Activated T-helper 1 cell treated with anti-CD3 and anti-CD28 coated beads, Interleukin-12 subunit alpha, Interleukin-12 subunit beta, Interleukin-2, Interleukin-4 antibody, amounts not matched to agents 30 ng/mL and 10 ng/mL and 1 ng/mL, durations not matched to agents 14 hours and 24 hours and 36 hours (primary cell): ENCODE measurements at places on chromosomes 2 and 18. TPM values are rescaled to one million over a fixed set of nuclear protein-coding genes. Genes with fewer than 3 reads are reported as not detected.

DNA sequence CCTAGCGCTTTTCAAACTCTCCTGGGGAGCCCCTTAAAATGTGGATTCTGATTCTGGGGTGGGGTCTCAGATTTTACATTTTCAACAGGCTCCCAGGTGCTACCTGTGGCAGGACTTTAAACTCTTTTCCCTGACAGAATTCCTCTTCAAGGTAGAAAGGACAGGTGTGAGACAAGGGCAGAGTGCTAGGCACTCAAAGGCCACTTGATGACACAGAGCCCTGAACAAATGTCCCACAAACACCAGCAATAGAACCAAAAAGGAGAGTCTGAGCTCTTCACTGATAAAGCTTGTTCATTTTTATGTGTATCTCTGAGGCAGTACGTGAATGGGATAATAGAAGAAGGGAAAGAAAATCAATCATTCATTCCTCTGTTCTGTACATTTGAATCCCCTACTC is 77.7 kb upstream of the PELI1 start:
- H3K27me3 ChIP-seq = no peaks in the 10 kb centered on the region
- no peak overlapping the region for H3K27ac ChIP-seq
- H3K4me3 ChIP-seq = no peak overlapping the region

GRCh38 chr2:202060218-202060617 is 12.8 kb upstream of the KIAA2012 start:
- peaks cover 21% of the 10 kb centered on the region for H3K27me3 ChIP-seq
- no peaks in the 10 kb centered on the region for H3K4me1 ChIP-seq
- no peak overlapping the region for H3K4me3 ChIP-seq
- no peak overlapping the region for H3K27ac ChIP-seq

DNA sequence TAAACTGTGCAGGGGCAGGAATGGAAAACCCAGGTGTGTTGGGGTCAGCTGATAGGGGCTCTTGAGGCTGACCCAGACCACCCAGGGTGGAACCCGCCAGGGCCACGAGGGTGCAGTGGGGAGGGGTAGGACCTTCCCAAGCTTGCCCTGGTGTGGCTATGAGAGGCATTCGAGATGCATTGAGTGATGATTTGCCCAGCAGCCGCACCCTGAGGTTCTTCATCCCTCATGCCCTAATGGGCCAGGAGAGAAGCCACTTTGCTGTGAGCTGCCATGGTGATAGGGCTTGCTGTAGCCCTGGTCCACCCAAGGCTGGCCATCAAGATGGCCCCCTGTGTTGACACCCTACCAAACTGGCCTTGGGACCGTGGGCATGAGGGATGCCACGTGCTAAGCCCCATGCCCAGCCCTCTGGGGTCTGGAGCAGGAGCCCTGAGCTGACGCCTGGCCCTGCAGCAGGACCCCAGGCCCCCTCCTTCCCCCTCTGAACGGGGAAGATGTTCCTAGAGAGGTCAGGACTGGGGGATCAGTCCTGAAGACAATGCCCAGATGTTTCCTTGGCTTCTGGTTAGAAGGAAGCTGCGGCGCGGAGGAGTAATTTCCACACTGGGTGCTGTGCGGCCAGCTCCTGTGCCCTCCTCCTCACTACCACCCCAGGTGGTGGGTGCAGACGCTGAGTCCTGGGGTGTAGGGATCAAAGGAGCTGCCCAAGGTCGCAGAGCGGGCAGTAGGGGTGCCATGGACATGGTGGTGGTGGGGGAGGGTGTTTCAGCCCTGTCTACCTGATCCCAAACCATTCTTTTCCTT is 122.5 kb upstream of the HDAC4 start:
- H3K4me3 ChIP-seq = no peak overlapping the region
- no peak for DNase-seq
- H3K36me3 ChIP-seq = no peaks in the 10 kb centered on the region
- H3K27me3 ChIP-seq = peaks cover 11% of the 10 kb centered on the region
- no peak overlapping the region for H3K27ac ChIP-seq
- H3K4me1 ChIP-seq = no peaks in the 10 kb centered on the region

GRCh38 chr2:195304310-195304709 is 352.7 kb upstream of the SLC39A10 start:
- H3K4me3 ChIP-seq = no peak overlapping the region
- no peak overlapping the region for H3K27ac ChIP-seq
- DNase-seq = no peak
- H3K27me3 ChIP-seq = peaks cover 3% of the 10 kb centered on the region
- no peaks in the 10 kb centered on the region for H3K36me3 ChIP-seq

- H3K36me3 ChIP-seq = no peaks in the 10 kb centered on the region
- H3K27ac ChIP-seq = peak overlapping the region; percentile 1
- peaks cover 16% of the 10 kb centered on the region for H3K4me1 ChIP-seq
- peak overlapping the region; percentile 15 for H3K4me3 ChIP-seq
- peaks cover 3% of the 10 kb centered on the region for H3K27me3 ChIP-seq
These were observed 105.1 kb downstream of the TPO start for GRCh38 chr2:1518331-1518803.

DNA sequence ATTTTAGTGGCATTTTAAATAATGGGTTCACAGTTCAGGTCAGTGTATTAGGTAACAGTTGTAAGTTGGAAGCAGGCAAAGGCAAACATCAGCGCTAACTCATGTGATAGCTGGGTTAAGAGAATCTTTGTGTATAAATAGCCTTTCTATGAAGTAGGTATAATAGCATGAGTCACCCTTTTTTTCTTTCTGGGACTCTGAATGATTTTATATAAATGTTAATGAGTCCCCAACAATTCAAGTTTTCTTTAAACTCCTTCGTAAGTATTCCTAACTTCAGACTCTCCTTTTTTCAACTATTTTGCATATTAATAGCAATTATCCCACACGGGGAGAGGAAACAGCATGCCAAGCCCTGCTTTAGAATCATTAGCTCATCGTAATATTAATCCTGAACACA is 384.3 kb downstream of the PIK3C3 start:
- no peak overlapping the region for H3K27ac ChIP-seq
- DNase-seq = no peak
- H3K4me3 ChIP-seq = no peak overlapping the region
- H3K27me3 ChIP-seq = no peaks in the 10 kb centered on the region
- H3K36me3 ChIP-seq = no peaks in the 10 kb centered on the region

DNA sequence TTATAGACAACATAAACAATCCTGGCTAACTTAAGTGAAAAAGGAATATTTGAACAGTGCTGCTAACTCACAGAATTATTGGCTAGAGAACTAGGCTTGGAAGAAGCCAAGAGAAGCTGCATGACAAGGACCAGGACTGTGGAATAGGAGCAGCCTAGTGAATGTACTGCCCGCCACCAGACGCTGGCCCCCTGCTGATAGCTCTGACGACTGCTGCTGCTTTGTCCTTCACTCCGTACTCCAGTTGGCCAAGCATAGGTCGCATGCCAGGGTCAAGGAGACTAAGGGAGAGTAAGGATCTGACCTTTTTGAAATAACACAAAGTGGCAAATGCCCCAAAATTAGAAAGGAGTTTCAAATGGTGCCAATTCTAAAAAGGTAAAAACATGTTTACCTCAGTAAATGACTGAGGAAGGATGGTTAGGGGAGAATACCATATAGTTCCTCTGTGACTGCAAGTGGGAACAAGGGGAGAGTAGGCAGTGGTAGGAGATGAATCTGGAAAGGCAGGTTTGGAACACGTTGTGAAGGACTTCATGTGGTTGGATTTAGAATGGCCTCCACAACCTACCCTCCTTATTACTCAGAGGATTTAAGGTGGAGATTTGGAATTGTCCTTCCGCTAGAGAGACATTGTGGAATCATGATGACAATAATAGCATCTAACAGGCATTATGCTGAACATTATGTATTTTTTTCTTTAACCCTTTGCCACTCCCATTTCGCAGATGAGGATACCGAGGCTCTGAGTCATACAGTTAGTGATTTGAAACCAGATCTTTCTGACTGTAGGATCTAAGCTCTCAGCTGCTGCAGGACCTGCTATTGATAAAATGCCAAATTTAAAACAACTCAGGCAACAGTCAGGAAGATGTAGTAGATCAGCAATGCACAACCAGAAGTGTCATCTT is 19.5 kb downstream of the STRADB start:
- peaks cover 10% of the 10 kb centered on the region for H3K36me3 ChIP-seq
- H3K27me3 ChIP-seq = no peaks in the 10 kb centered on the region
- no peak for DNase-seq
- H3K4me1 ChIP-seq = no peaks in the 10 kb centered on the region
- H3K4me3 ChIP-seq = no peak overlapping the region

DNA sequence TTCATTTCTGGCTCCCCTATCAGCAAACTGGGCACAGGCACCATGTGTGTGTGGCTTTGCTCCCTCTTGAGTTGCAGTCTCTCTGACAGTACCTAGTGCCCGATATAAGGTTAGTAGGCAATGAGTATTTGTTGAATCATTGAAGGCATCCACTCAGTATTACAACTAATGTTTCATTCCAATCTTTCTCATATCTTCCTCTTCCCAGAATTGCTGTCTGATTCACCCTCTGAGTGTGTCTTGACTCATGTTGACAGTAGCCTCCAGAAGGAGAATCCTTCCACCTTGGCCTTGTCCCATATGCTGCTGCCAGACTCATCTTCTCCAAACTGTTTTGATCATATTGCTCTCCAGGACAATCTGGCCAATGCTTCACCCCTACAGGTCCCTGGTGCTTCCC is 202.5 kb downstream of the LRRTM1 start:
- no peaks in the 10 kb centered on the region for H3K4me1 ChIP-seq
- no peaks in the 10 kb centered on the region for H3K27me3 ChIP-seq
- no peak overlapping the region for H3K4me3 ChIP-seq
- no peak overlapping the region for H3K27ac ChIP-seq
- H3K36me3 ChIP-seq = no peaks in the 10 kb centered on the region
- no peak for DNase-seq

DNA sequence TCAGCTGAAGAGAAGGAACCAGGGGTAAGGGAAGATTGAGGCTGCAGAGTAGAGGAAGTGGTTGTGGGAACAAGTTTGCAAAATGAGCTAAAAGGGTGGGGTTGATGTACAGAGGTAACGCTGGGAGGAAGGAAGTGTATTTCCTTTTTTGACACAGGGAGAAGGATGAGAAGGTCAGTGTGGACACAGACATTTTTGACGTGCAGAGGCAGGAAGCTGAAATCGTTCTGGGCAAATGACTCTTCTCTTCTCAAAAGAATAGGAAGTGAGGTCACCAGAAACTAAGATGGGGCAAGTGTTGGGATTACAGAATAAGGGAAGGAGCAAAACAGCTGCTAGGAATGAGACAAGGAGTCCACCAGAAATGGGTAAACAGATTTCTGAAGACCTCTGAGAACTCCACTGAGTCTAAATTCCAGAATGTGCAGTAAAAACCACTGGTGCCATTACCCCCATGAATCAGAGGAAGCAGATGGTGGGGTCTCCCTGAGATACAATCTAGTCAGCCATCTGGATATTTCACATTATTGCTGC is 20.0 kb upstream of the RNF149 start:
- DNase-seq = peak; percentile 61
- H3K4me1 ChIP-seq = peaks cover 11% of the 10 kb centered on the region
- H3K4me3 ChIP-seq = no peak overlapping the region

DNA sequence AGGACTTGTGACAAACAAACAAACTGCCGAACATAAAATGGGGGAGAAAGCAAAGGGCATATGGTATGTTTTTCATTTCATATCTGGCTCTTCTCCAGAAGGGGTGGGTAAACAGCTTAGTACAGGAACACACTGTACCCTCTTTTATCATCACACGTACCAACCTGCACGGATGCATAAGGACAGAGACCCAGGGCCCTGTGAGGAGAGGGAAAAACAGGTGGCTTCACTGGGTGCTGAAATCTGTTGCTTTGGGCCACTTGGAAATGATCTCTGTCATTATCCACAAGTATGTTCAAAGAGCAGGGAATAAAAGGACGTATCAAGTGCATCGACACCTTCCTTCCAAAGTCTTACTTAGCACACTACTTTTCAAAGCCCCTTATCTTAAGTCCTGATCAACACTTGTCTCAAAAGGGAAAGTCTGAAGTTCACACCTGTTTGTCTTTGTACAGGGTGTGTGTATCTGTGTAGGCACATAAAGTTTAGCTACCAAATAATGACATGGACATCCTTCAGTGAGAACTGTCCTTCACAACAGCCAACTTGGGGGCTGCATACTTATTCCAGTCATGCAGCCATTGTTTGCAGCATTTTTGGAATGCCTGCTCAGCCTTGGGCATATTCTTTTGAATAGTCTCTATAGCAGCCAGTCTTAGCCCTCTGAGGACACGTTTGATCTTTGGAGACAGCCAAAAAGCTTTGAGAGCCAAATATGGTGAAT is 60.6 kb downstream of the IRS1 start:
- H3K27ac ChIP-seq = no peak overlapping the region
- peaks cover 5% of the 10 kb centered on the region for H3K36me3 ChIP-seq
- peaks cover 11% of the 10 kb centered on the region for H3K4me1 ChIP-seq
- DNase-seq = no peak
- no peaks in the 10 kb centered on the region for H3K27me3 ChIP-seq

SMYD1 gene
- not detected in 2 replicates for total RNA-seq

FAM124B gene
- total RNA-seq = 0.23 and 0.34 TPM in 2 replicates

CNDP1 gene
- total RNA-seq = not detected in 2 replicates

COL6A3 gene
- total RNA-seq = 13.1 and 15.5 TPM in 2 replicates

COL4A3 gene
- not detected in 2 replicates for total RNA-seq

RTKN gene
- total RNA-seq = 4.0 and 4.2 TPM in 2 replicates

ALLC gene
- total RNA-seq = not detected in 2 replicates

SERPINB2 gene
- not detected in 2 replicates for total RNA-seq

SNTG2 gene
- total RNA-seq = not detected in 2 replicates

CNNM4 gene
- 9.9 and 11.1 TPM in 2 replicates for total RNA-seq

UPP2 gene
- total RNA-seq = not detected in 2 replicates

IL1F10 gene
- total RNA-seq = not detected in 2 replicates
